ENCODE measurements at places on chromosomes 2 and 18.

DNA sequence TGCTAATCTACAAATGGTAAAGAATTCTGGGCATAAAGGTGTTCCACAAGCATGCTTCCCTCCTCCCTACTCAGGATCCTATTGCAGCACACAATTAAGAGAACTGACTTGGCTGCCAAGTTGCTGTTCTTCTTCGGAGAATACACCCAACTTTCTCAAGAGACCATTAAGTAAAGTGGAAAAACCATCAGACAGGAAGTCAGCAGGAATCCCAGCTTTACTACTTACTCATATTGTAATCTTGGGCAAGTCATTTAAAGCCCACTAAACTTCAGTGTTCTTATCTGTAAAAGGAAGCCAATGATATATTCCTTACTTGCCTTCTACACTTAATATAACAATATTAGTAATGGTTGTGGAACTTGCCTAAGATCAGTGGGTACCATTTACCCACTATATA, 37.8 kb downstream of the PSTPIP2 start:
- DNase-seq, result no peak

DNA sequence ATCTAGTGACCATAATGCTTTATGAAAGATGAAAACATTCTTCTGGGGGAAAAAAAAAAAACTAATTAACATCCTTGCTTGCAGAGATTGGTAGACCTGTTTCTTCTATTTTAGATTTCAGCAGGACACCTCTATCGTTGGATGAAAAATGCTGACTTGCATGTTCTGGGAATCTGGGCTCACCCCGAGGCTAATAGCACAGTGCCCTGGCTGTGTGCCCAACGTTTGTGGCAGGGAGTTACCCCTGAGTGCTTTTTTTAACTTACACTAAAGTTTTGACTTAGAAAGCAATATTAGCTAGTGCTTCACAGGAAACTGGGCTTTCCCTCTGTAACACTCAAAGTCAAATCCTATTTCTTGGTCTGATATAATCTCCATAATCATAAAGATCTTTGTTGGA, 233.2 kb downstream of the SLC8A1 start:
- DNase-seq, result no peak

DNA sequence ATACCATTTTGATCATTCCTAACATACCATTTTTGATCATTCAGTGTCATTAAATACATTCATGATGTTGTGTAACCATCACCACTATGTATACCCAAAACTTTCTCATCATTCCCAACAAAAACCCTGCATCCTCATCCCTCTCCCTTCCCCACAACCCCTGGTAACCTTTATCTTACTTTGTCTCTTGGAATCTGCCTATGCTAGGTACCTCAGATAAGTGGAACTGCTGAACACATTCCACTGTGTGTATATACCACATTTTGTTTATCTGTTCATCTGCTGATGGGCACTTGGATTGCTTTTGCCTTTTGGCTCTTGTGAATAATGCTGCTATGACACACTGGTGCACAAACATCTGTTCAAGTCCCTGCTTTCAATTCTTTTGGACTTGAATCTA, 83.8 kb upstream of the TFCP2L1 start:
- DNase-seq, result no peak

DNA sequence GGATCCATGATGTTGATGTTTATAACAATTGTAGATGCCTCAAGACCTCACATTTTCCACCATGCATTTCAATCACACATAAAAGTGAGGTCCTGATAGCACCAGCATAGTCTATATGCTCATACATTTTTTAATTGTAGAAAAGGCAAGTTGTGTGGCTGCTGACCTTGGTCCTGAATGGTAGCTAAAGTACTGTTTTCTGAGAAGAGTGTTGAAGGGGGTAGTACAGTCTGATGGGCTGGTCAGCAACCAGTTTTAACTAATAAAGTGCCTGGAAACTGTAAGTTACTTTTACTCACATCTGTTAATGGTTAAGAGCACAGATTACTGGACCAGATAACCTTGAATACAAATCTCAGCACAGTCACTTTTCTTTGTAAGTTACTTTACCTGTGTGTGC, 15.9 kb downstream of the ZNF638 start:
- DNase-seq, result no peak

- no peak for DNase-seq
These were observed 119.5 kb upstream of the CYRIA start for GRCh38 chr2:16785149-16785548.

GRCh38 chr18:58847383-58848071, 17.1 kb upstream of the ZNF532 start:
- DNase-seq, result no peak

GRCh38 chr2:190763100-190763499, 114.2 kb downstream of the NAB1 start:
- DNase-seq, result no peak

GRCh38 chr2:127185093-127185492, 35.0 kb downstream of the CYP27C1 start:
- no peak for DNase-seq

DNA sequence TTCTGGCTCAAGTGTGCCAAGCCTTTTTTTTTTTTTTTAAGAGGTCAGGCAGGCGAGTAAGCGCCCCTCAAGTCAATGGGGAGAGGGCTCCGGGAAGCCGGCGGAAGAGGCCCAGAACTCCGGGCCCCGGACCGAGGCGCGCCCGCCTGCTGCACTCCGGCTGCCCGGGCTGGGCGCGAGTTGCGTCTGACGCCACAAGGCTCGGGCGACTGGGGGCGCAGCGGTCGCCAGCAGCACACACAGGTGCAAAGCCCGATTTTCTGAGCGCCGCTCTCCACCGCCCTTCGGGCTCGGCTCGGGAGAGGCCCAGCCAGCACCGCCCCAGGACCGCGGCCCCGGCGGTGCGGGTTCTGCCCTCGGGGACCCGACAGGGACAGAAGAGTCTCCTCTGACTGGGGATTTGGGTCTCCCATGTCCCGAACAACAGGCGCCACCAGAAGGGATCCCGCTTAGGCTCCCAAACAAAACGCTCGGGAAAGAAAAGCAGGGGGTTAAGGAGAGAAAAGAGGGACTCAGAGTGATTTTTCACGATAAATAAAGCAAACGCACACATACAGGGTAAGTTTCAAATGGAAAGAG, 787 bp downstream of the ERBB4 start:
- no peak for DNase-seq

DNA sequence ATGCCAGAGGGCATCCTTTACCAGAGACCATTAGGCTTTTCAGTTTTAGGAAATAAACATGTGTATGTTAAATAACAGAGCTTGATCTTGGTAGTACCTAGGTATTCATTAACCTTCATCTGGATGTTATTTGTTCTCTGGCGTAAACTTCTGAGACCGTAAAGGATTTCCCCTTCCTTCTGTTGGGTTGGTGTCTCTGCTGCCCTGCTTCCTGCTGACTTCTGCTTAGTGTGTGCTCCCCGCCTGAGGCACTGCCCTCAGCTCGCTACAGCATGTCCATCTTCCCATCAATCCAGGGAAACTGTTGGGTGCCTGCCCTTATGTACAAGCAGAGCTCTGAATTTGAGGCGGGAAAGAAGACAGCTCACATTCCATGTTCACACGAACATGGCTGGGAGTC, 177.9 kb downstream of the TPGS2 start:
- no peak for DNase-seq

GRCh38 chr2:43774617-43775016, 778 bp downstream of the DYNC2LI1 start:
- no peak for DNase-seq

GRCh38 chr2:168956392-168956791, 55.3 kb downstream of the G6PC2 start:
- no peak for DNase-seq

DNA sequence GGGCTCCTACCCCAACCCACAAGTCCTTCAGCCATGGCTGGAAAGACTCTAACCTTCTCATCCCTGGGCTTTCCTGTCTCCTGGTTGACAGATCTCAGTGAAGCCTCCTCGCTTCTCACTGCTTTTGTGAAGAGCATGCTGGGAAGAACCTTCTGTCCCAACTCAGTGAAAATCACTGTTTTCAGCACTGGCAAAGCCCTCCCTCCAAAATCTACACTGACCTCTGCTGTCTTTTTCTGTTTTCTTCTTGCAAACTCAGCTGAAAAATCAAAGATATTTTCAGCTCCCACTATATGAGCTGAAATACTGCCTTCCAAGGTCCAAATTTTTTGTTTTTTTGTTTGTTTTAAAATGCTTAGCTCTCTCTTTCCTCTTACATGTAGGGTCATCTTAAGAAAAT, 266.3 kb upstream of the AGAP1 start:
- DNase-seq, result no peak

DNA sequence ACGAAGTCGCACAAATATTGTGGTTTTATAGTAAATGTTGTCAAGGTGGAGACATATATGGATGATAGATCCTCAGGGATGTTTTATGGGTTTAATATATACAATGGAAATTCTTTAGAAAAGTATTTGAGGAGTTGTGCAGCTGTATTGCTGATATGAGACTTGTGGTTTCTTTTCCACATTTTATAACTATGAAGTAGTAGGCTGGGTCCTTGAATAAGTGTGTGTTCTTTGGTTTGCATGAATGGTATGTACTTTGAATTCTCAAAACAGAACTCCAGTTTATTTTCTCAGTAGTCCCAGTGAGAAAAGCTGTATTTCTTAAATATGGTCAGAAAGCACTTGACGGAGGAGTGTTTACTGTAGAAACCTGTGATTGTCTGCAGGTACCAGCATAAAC, 42.4 kb downstream of the PLCL1 start:
- DNase-seq, result no peak

- DNase-seq, result no peak
These were observed 99.7 kb downstream of the TTN start for GRCh38 chr2:178707476-178707875.

- no peak for DNase-seq
These were observed 406.1 kb upstream of the SOX11 start for GRCh38 chr2:5285872-5286769.

DNA sequence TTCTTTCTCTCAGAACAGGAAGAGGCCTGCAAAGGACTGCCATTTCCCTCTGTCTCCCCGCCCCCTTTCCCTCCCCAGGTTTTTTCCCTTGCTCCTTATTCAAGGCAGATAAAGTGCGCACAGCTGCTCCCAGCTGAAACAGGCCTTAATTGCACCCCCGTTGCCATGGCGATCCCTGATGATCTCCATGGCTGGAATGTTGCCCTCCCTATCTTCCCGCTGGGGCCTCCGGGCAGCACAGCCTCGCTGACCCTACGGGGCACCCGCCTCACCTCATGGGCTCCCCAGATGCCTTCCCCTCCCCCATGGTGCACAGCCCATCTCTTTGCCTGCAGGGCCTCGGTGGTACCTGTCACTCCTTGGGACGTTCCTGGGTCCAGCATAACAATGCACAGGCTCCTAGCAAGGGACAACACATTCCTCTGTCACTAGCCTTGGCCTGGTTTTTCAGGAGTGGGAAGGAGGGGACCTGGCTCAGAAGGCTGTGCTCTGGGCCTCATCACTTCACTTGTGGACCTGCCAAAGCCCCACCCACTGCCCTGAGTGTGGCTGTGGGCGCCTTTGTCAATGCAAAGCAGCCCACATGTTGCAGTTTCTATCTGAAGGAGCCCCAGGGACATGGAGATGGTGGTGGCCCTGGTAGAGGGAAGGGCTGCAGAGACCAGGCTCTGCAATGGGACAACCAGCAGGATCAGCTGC, 115.0 kb downstream of the CELF4 start:
- peak; percentile 68 for DNase-seq

DNA sequence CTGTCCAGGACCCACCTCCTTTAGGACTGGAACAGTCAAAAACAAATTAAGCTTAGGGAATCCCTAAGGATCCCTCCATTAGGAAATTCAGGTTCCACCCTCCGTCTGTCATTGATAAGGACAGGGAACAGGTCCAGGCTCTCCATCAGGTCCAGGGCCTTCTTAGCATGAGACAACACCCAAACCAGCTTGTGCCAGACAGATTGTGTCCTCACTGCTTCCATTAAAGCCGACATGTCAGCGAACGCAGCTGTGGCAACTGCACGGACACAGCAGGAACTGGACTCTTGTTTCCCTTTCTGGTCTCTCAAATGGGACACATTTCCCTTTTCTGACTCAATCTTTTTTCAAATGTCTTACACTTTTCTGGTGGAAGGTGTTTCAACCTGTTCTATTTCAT, 81.4 kb downstream of the BCL11A start:
- no peak for DNase-seq

GRCh38 chr18:52339891-52340371, at the start of gene DCC:
Gene DCC, plus strand, starts transcription at chr18:52340197. Its CDS starts 591 bp downstream, at chr18:52340788.
- no peak for DNase-seq

DNA sequence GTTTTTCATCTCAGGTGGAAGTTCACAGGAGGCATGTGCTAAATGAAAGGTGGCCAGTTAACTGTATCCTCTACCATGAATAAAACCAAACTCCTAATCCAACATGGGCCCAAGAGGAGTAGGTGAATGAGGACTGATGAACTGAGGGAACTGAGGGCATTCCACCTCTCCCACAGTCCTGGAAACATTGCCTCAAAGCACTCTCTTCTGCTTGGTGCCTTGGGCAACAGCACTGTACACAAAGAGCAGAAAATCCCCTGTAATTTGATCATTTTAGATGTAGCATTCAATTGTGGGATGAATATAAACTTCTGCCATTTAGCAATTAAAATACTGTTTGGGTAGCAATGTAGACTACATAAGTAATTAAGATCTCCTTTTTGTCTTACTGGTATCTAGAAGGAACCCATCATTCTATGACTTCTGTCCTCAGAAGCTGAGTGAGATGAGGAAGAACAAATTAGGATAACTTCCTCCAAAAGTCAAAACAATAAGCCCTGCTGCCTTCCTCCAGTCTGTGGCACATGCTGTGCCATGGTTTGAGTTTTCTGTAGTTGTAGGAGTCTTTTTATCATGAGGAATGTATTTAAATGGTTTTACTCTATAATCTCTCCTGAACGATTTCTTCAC, 86.7 kb upstream of the ZEB2 start:
- no peak for DNase-seq

DNA sequence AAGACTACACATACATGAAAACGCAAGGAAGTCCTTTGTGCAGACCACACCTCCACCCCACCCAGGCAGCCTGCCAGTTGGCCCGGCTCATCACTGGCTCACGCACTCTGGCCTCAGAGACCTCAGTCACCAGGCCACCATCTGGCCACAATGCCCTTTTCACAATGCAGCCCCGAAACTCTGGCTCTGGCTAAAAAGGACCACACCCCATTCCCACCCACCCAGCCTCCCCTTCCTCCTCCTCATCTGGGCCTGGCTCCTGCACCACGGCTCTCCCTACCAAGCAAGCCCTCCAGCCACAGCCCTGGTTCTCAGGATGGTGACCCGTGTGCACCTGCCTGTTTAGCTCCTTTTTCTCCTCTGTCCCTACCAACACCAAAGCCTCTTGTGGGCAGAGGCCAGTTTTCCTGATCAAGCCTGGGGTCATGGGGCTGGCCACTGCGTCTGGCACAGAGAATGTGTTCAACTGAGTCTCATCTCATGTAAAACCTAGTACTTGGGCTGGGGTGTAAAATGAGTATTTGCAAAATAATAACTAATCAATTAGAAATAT, 7.4 kb downstream of the HDAC4 start:
- no peak for DNase-seq
